Right renal cortex interstitium (tissue), 3 donors: ENCODE measurements at places on chromosomes 6 and 20. TPM values are rescaled to one million over a fixed set of nuclear protein-coding genes. Genes with fewer than 3 reads are reported as not detected.

The MAPK13 gene
- polyA plus RNA-seq: 18.7 TPM

The HLA-DMA gene
- polyA plus RNA-seq: 18.3 TPM

The PTK6 gene
- 0.49 TPM for polyA plus RNA-seq

The COL9A3 gene
- 12.7 TPM for polyA plus RNA-seq

The SPTLC3 gene
- polyA plus RNA-seq: 20.1 TPM

The RAET1L gene
- polyA plus RNA-seq: not detected

The SLC22A7 gene
- polyA plus RNA-seq: 0.25 TPM
